ENCODE measurements at places on chromosomes 6 and 20.
A peak's percentile ranks its signal among the peaks of the same experiment; 100 is the strongest.

- DNase-seq: peak; percentile 84
These were observed 168.0 kb upstream of the LRFN2 start for GRCh38 chr6:40755046-40755681.

- no peak for DNase-seq
These were observed 621 bp downstream of the GPR63 start for GRCh38 chr6:96836631-96837080.

GRCh38 chr6:35016502-35017321 lies 124.4 kb downstream of the TCP11 start:
- peak; percentile 71 for DNase-seq

DNA sequence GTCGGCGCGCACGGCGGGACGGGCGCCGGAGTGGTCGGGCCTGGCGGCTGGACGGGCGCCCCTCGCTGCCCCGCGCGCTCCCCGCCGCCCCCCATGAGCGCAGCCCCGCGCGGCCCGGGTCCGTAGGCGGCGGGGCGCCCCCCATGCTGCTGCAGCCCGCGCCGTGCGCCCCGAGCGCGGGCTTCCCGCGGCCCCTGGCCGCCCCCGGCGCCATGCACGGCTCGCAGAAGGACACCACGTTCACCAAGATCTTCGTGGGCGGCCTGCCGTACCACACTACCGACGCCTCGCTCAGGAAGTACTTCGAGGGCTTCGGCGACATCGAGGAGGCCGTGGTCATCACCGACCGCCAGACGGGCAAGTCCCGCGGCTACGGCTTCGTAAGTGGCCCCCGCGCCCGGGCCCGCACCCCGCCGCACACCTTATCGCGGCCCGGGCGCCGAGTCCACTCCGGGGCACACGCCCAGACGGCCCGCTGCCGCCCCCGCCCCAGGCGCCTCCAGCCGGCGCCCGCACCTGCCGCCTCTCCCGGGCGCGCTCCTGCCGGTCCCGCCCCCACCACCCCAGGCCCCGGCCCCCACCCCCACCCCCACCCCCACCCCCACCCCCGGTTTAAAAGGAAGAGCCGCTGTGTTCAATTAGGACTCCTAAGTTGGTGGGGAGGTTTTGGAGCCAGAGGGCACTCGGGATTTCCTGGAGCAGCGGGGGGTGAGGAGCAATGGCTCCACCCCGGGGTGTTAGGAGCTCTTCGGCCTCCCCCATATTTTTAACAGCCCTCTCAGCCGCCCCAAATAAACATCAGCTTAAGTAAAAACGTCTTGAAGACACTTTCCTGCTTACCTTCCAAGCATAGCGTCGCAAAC lies 474 bp downstream of the RBM38 start:
- DNase-seq: no peak

- peak; percentile 79 for DNase-seq
These were observed 448 bp upstream of the DDAH2 start for GRCh38 chr6:31729515-31729978.

- DNase-seq: peak; percentile 40
These were observed 75.4 kb upstream of the LAMA2 start for GRCh38 chr6:128807577-128807976.

- DNase-seq: peak; percentile 18
These were observed 4.8 kb downstream of the FBXO5 start for GRCh38 chr6:152978058-152978457.

DNA sequence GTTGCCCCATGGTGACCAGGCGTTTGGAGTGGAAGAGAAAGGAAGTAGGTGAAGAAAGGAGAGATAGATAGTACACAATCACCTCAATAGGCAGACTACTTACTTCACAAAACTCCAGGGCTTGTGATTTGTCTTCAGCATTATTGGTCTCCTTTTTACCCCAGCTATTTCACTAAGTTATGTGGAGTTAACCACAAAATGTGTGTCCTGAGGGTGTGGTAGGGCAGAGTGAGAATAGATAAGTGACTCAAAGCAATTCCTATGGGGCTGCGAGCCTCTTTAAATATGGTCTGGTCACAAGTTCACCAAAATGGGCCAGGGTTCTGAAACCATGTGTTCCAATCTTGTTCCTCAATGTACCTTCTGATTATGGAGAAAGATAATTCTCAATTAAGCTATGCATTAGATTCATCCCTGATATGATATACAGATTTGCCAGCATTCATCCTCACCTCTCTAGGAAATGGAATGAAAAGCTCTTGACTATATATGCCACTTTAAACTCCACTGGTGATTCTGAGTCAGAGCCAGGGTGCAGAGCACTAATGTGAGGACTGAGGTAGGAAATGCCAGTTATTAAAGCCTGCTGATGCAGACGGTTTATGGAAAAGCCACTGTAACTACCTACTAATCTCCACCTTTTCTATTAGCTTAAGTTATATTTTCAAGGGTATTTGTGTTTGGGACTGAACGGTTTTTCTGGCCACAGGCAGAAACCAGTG lies 310.6 kb upstream of the MANEA start:
- no peak for DNase-seq

DNA sequence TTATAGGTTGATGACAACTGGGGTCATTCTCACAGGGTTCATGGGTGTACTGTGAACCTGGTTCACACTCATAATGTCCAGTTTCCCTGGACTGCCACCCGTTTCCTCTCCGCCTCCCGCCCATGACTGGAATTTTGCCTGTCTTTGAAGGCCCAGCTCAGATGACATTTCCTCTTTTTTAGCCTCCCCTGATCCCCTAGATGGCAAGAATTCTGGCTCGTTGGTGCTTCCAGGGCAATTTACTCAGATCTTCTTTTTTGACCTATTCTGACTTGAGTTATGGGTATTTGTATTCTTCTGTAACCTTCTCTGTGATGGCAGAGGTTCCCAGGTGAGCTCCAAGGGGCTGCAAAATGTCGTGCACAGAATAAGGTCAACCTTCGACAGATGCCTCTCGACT lies 5.7 kb upstream of the CITED2 start:
- DNase-seq: no peak

- no peak for DNase-seq
These were observed 2.7 kb downstream of the TOX2 start for GRCh38 chr20:43917380-43917779.

DNA sequence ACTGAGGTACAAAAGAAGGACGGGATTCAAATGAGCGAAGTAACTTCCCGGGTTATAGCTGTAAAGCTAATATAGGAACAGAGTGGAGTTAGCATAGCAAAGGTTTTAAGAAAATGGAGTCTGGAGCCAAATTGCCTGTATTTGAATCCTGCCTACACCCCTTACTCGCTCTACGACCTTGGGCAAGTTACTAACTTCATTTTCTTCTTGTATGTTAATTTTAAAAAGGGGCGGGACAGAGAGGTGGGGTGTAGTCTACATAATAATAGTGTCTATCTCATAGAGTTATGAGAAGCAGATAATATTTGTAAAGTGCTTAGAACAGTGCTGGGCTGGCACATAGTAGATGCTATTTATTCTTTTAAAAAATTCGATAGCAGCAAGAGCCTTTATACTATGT lies 705 bp downstream of the ZSCAN23 start:
- DNase-seq: no peak

- no peak for DNase-seq
These were observed 90.7 kb downstream of the CDC5L start for GRCh38 chr6:44478158-44478557.

DNA sequence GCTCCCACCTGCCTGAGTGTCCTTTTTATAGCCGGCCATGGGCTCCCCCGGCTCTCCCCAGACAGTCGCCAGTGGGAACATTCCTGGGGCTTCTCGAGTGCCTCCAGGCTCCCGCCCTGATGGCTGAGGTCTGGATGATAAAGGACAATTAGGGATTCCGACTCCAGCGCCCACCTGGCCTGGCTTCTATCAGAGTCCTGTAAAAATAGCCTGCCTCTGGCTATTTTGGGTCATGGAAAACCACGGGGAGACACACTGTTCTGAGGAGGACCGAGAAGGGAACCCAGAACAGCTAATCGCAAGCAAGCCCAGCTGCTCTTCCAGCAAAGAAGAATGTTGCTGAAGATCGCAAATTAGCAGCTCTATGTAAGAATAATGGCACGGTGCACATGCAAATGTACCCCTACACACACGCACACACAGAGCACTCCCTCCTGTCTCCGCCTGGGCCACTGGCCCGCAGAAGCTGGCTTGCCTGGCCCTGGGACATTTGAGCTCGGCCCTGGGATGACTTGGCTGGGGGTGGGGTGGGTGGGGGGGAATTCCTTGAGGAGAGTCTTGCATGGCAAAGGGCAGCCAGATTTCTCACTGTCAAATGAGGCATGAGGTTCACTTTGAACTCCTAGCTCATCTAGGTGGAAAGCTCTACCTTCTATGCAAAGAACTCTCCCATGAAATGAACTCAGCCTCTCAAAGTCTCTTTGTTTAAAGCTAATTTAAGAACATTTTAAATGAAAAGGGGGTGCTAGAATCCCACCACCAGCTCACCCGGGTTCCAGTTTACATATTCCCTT lies 55.3 kb downstream of the CTCFL start:
- DNase-seq: no peak

DNA sequence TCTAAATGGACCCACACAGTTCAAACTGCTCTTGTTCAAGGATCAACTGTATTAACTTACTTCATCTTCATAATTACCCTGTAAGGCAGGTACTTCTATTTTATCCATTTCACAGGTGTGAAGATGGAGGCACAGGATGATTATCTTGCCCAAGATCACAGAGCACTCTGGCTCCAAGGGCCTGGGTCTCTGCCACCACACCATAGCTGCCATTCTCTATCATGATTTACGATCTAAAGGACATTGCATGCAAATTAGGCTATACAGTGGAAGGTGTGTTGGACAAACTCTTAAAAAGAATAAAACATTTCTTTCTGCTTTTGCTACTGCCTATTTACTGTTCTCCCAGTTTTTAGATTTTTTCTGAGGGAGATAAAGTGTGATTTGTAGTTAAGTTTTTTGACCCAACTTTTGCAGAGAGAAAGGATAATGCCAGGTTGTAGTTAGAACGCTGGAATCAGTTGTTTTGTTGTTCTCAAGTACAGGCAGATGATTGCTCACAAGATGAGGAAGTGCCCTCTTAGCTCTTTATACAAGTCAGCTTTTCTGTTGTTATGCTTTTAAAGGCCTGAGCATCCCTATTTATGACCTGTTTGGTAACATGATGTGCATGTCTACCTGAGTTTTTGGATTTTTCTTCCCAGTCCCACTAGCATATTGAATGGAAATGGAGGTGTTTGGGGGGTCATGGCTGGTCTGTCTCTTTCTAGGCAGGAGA lies 247.9 kb downstream of the ZFAND3 start:
- DNase-seq: no peak

DNA sequence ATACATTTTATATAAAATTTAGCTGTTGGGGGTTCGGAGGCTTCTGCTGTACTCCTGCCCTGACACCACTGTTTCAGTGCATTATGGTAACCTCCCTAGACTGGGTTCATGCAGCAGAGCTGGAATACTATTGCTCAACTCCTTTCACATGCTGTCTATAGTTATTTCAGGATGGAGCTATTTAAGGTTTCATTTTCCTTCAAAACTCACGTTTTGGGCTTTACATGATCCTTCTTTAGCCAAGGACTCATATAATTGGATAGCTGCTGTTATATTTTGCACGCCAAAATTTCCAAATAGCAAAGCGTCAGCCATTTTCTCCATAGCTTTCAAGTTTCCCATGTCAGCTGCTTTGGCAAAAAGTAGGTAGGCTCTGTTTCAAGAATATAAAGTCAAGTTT lies 76.8 kb downstream of the SEL1L2 start:
- DNase-seq: no peak

DNA sequence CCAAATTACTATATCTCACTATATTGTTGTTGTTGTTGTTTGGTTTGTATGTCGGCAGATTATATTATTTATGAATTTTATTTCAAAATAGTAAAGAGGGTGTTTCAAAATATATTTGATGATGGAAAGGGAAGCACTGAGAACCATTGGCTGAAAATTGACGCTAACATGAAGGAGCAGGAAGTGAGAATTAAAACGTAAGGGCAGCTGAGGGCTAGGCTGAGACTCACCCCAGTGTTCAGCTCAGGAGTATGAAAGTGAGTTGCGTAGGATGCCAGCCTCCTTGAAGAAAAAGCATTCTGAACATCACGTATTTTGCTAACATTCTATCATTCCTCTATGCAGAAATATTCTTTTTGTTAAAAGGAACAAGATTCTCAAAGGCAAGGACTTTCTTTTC lies 10.7 kb upstream of the IPCEF1 start:
- no peak for DNase-seq

DNA sequence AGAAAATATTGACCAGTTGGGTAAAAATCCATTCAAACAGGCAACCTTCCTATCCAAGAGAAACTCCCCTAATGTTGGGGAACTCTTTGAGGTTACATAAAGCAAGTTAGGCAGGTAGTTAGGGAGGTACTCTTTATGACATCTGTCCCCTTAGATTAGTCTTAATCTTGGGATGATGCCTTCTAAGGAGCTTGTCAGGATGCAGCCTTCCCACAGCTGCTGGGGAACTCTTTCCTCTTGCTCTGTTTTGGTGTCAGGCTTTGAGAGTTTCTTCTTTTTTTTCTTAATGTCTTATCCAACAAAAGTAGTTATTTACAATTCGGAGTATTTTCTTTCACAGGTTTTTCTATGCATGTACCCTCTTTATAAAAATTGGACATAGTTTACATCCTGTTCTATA lies 194.8 kb downstream of the CDKAL1 start:
- DNase-seq: no peak

GRCh38 chr6:105553171-105553570 lies 150.3 kb upstream of the PREP start:
- no peak for DNase-seq

- no peak for DNase-seq
These were observed 40.5 kb downstream of the ADGRB3 start for GRCh38 chr6:68675548-68675947.

GRCh38 chr6:51968265-51968664 lies 119.1 kb downstream of the PKHD1 start:
- no peak for DNase-seq

GRCh38 chr6:53201270-53201669 lies 52.6 kb upstream of the GCM1 start:
- no peak for DNase-seq

DNA sequence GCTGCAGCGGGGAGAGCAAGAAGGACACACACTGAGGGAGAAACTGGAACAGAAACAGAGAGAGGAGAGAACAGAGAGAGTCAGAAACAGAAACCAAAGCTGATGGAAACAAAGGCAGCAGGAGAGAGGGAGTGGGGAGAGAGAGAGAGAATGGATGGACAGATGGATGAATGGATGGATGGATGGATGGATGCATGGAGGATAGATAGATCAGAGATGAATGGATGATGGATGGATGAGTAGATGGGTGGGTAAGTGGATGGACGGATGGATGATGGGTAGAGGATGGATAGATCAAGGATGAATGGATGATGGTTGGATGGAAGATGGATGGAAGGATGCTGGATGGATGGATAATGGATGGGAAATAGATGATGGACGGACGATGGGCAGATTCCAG lies 35.0 kb upstream of the PHACTR3 start:
- DNase-seq: no peak

GRCh38 chr6:148027201-148027600 lies 315.4 kb upstream of the SASH1 start:
- no peak for DNase-seq

DNA sequence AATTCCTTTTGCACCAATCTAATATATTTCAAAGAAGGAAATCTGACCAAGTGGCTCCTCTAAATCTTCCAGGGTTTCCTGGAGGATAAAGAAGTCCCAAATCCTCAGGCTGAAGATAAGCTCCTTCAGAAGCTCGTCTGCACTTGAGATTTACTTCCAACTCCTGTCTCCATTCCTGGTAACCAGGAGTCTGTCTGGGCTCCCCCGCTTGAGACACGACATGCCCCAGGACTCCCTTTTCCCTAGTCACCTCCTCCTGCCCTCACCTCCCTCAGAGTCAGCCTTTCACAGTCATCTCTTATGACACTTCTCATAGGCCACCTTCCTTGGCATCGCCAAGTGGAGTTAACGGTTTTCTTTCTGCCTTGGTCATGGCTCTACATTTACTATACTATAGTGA lies 103.4 kb upstream of the NEDD9 start:
- DNase-seq: no peak

Measured in fibroblast of skin of right quadriceps (primary cell).